ENCODE measurements at places on chromosomes 1 and 21. TPM values are rescaled to one million over a fixed set of nuclear protein-coding genes. Genes with fewer than 3 reads are reported as not detected.

The A3GALT2 gene
- total RNA-seq: 0.31 TPM

The CELA2A gene
- total RNA-seq: not detected

The MTMR11 gene
- total RNA-seq: 1.6 TPM

- no peak for DNase-seq
Observed at GRCh38 chr1:11057477-11057876, 2.3 kb downstream of the SRM start.
